ENCODE measurements at places on chromosomes 16 and 17. TPM values are rescaled to one million over a fixed set of nuclear protein-coding genes. Genes with fewer than 3 reads are reported as not detected.

Gene TBC1D3I
- 0.42 TPM for total RNA-seq

Gene TRIM16
- total RNA-seq = 23.5 TPM

Gene HBQ1
- not detected for total RNA-seq

Gene KRT32
- not detected for total RNA-seq

Gene GPR179
- not detected for total RNA-seq

Gene CACNA1G
- total RNA-seq = 0.11 TPM

Gene ENPP7
- total RNA-seq = not detected

Gene SPHK1
- total RNA-seq = 15.2 TPM

Gene NTHL1
- total RNA-seq = 24.3 TPM

Gene SGCA
- 13.0 TPM for total RNA-seq

Gene ST6GALNAC1
- not detected for total RNA-seq

Gene PRAC1
- total RNA-seq = not detected

Gene RCVRN
- total RNA-seq = not detected

Gene CDRT15
- total RNA-seq = not detected

Gene CD300H
- total RNA-seq = not detected

Gene CMTM4
- 22.8 TPM for total RNA-seq

Gene TERB1
- 0.18 TPM for total RNA-seq

Gene SEPTIN1
- total RNA-seq = 1.5 TPM

Gene UMOD
- not detected for total RNA-seq

Gene RPL38
- 762 TPM for total RNA-seq

Gene C17orf78
- not detected for total RNA-seq

Gene SMPD3
- total RNA-seq = not detected

Gene KRT27
- total RNA-seq = not detected

Gene MT1E
- 43.6 TPM for total RNA-seq

Gene UNKL
- 34.4 TPM for total RNA-seq

Gene OMG
- total RNA-seq = not detected

Gene KIF1C
- total RNA-seq = 123 TPM

Gene CACNG5
- total RNA-seq = not detected

Gene RNF222
- not detected for total RNA-seq

Gene ICAM2
- not detected for total RNA-seq

Gene TRAP1
- 76.3 TPM for total RNA-seq

Measured in osteocyte (in vitro differentiated cells).